Activated CD4-positive, alpha-beta T cell treated with anti-CD3 and anti-CD28 coated beads, Interleukin-2, amount 50 U/mL, for 4 hours (primary cell): ENCODE measurements at places on chromosomes 12 and 14.
A peak's percentile ranks its signal among the peaks of the same experiment; 100 is the strongest.

GRCh38 chr12:68451261-68452077, 119.3 kb upstream of the MDM1 start:
- DNase-seq = peak; percentile 18

DNA sequence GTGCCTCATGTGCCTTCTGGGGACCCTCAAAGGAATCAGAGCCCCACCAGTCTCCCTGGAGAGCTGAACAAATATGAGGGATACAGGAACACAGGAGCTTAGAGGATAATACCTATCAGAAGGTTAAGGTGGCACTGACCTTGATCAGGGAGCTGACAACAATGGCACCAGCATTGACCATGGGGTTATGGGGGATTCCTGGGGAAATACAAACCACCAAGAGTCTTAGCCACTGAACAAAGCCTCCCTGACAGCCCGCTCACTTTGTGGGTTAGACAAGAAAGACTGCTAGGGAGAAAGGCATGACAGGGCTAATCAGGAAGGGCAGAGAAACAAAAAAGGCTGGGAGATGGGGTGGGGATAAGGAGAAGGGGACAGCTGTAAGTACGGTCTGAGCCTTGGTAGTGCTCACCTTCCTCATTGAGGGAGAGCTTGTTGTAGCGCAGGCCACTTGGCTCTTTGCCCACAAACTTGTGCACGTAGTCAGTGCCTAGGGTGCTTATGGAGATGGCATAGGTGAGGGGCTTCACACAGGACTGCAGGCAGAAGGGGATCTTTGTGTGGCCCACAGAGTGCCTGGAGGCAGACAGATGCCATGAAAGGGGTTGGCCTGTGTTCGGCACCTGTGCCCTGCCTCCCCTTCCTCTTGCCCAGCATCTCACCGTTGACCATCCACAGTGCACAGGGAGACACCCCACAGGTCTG, 9.3 kb downstream of the SPRYD4 start:
- DNase-seq = no peak

DNA sequence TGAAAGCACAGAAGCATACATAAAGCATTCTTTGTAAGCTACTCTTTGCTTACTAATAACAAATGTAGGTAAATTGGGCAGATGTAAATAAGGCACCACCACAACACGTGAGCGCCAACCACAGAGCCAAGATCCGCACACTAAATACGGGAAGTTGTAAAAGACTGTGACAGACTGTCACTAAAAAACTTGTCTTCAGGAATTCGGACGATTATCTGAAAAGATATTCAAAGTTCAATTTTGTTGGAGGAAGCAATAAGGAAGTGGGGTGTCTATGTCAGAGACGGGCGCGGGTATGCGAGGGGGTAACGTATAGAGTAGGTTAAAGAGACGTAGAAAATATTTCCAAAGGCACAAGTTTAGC, 1.5 kb upstream of the HSP90B1 start:
- DNase-seq = peak; percentile 21

DNA sequence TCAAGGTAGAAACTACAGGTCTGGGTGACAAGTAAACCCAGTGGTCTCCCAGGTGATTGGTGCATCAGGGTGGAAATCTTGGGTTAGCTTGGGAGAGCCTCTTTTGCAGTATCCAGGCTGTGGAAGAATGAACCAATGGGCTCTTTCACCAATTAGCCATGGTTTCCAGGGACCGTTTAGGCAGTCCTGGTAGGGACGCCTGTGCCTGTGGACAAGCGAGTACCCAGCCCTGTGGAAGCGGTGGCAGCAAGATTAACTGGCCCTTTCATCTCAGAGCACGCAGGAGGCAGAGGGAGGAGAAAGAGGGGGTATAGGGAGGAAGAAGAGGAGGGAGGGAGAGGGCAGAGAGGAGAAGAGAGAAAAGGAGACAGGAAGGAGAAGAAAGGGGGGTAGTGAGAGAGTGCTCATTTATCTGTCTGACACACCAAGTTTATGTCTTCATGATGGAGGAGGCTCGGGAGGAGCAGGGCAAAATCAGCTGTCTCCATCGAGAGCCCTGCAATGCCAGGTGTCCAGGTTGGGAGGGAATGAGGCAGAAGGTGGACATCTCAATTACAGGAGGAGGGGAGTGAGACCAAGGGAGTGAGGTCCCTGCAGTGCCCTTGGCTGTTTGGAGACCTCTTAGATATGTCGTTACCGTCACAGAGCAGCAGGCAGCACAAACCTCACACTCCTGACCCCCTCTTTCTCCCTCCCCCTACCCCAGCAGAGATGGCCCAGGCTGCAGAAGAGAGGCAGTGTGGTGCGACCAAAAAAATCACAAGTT, 4.6 kb upstream of the ZDHHC22 start:
- no peak for DNase-seq

GRCh38 chr14:34190717-34191116, 239.8 kb upstream of the EGLN3 start:
- no peak for DNase-seq

- no peak for DNase-seq
Measured at GRCh38 chr12:65279369-65280112, 1.1 kb downstream of the MSRB3 start.

GRCh38 chr14:98136012-98136789, 1135.8 kb downstream of the BCL11B start:
- no peak for DNase-seq

- no peak for DNase-seq
Measured at GRCh38 chr14:51939755-51940301, 49.5 kb upstream of the RTRAF start.

DNA sequence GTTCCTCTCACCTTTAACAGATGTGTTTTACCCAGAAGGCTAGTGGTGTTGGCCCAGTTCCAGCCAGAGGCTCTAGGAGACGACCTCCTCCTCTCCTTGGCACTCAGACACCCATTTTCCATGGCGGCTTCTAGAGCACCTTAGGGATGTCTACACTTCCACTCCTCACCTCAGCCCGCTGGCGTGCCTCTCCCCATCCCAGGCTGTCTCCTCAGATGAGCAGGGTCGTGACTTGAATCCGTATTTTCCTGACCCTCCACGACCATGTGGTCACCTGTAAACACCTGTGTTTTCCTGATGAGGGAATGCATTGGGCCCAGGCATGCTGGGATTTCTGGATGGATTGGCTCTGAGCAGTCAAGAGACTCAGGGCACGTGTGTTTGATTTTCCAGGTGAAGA, 21.8 kb upstream of the RIN3 start:
- DNase-seq = no peak
